ENCODE measurements at places on chromosomes 5 and 9.

- no peak for DNase-seq
Observed at GRCh38 chr5:142255831-142256230, 69.0 kb downstream of the SPRY4 start.

- no peak for DNase-seq
Observed at GRCh38 chr5:4576908-4577307, 563.2 kb upstream of the ADAMTS16 start.

DNA sequence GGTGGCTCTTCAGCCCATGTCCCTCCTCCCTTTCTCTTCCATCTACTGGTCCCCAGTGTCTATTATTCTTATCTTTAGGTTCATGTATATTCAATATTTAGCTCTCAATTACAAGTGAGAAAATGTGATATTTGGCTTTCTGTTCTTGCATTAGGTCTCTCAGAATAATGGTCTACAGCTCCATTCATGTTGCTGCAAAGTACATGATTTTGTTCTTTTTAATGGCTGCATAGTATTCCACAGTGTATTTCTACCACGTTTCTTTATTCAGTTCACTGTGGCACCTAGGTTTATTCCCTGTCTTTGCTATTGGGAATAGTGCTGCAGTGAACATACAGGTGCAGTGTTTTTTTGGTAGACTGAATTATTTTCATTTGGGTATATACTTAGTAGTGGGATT is 1308.8 kb downstream of the EFNA5 start:
- no peak for DNase-seq

DNA sequence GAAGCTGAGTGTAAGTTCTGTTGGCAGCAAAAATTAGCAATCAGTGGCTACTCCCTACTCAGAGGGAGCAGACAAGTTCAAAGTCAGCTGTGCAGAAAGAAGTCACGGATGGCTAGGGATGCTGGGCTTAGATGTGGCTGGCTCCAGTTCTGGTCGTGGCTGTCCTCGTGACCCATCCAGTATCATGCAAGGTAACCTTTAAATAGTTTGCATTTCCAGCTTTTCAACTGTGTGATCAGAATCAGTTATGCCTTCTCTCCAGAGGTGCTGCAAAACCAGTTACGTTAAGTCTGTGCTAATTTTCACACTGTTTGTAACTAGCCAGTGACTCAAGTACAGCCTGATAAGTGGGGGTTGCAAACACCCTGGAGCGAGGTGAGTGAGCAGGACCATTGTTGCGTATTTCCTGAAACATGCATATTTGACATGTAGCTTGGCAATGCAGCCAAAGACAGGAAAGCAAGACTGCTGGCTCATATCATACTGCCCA is 302.4 kb downstream of the ATPSCKMT start:
- DNase-seq, result no peak

DNA sequence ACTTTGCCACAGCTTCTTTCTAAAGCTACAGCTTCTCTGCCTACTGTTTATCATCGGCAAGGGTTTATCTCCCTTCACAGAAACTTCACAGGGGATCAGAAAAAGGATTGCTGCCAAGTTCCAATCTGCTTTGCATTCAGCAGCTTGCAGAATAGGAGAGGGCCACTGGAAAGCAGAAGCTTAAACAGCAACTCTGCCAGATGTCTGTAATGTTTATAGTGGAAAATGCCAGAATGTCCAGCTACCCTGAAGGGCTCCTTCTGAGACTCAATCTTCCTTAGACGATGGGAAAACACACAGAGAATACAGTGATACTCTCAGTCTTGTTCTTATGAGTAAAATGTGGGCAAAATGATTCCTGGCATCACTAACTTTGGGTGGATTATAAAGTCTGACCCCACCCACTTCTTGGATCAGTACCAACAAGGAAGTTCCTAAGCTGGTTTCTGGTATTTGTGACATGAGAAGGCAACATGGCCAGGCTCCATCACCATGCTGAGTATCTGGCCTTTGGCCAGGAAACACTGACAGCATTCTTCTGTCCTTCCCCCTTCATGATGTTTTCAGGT is 19.0 kb downstream of the STOM start:
- no peak for DNase-seq

GRCh38 chr5:98880151-98880550 is 48.7 kb downstream of the CHD1 start:
- DNase-seq, result no peak

DNA sequence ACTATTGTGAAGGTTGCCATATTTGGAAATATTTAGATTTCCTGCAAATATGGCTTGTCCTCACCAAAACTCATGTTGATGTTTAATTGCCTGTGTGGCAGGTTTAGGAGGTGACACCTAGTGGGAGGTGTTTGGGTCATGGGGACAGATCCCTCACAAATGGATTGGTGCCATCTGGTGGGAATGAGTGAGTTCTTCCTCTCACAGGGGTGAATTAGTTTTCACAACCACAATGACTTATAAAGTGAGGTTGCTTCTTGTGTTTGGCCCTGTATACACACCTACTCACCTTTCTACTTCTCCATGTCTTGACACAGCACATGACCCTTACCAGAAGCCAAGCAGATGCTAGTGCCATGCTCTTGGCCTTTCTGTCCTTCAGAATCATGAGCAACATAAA is 41.1 kb downstream of the ISOC1 start:
- DNase-seq, result no peak

DNA sequence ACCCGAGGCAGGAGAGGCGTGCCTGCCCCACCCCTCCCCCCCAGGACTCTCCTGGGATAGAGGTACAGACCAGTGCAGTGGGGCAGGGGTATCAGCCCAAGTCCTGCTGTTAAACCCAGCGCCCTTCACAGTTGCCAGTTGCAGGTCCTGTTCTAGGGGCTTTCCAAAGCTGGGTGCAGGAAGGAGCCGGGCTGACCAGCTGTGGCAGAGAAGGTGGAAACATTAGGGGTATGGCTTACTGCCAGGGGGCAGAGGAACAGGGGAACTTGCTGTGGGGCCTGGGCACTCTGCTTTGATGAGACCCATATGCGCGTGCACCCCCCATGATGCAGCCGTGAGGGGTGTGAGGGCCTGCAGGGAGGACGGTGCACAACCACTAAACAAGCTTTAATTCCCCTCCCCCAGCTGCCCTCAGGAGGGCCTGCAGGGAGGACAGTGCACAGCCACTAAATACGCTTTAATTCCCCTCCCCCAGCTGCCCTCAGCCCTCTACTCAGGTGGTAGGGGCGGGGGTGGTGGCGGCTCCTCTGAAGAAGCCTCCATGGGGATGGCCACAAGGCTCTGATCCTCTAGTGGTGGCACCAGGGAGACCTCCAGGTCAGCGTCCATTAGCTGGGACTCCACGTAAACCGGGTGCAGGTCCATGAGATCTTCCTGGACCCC is 766 bp upstream of the LRRC26 start:
- no peak for DNase-seq

DNA sequence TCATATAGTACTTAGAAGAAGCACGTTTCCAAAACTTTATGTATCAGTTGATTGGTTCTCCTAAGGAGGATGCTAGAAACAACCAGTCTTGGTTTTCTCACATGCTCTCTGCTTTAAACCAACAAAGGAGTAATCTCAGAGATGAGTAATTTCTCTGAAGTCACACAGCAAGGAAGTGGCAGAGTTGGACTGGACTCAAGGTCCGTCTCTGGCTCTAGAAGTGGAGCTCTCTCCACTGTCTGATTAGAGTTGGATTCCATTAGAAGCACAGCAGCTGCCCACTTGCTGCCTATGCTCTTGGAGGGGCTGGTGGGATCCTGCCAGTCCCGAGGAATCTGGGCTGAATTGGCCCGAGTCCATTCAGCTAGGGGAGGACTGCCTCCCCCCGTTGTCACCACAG is 21.0 kb downstream of the RALGPS1 start:
- DNase-seq, result no peak

DNA sequence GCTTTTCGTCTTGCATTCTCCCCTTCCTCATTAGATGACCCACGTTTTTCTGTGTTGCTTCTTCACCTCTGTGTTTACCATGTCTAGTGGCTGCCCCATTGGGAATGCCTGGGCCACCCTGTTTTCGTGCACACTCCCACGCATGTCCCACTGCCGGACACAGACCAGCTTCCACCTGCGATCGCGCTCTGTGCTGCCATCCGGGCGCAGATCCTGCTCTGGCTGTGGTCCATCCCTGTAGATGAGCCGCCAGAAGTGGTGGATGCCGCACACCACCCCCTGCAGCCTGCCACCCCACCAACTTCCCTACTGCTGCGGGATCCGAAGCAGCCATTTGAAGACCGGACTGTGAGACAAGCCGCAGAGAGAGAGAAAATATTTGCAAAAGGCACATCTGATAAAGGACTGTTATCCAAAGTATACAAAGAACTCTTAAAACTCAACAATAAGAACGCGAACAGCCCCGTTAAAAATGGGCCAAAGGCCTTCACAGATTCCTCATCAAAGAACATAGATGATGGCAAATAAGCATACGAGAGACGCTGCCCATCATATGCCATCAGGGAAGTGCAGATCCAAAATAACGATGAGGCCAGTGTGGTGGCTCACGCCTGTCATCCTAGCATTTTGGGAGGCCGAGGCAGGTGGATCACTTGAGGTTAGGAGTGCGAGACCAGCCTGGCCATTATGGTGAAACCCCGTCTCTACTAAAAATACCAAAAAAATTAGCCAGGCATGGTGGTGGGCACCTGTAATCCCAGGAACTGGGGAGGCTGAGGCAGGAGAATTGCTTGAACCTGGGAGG is 163.7 kb downstream of the COL23A1 start:
- no peak for DNase-seq

GRCh38 chr5:155260798-155261197 is 247.2 kb downstream of the KIF4B start:
- no peak for DNase-seq

- no peak for DNase-seq
Observed at GRCh38 chr9:33378121-33378795, 24.1 kb downstream of the AQP7 start.

GRCh38 chr9:81782313-81782995 is 93.1 kb upstream of the TLE1 start:
- DNase-seq, result no peak

- DNase-seq, result no peak
Observed at GRCh38 chr5:143041-143440, 48.3 kb upstream of the LRRC14B start.

DNA sequence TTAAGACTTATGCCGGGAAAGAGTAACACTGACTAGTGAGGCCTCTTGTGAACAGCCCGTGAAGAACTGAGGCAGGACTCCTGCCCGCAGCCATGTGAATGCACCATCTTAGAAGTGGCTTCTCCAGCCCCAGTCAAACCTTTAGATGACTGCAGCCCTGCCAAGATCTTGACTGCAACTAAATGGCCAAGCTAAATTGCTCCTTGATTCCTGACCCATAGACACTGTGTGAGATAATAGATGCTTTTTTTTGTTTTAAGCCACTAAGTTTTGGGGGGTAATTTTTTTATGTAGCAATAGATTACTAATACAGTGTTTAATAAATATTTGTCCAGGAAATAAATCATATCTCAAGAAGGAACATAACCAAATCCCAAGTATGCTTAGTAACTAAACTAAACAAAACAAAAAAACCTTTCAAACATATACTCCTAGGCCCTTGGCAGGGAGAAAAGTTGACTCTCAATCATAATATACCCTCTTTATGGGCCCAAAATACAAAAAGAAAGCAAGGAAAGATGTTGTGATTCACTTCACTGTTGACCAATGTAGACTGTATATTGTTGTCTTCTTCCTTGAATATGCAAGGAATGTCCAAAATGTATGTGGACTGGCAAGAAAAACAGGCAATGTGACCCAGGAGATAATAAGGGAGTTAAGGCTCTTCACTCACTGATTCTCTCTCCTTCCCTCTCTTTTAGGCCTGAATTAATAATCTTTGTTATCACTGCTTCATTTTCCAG is 79.7 kb upstream of the ZNF366 start:
- no peak for DNase-seq

DNA sequence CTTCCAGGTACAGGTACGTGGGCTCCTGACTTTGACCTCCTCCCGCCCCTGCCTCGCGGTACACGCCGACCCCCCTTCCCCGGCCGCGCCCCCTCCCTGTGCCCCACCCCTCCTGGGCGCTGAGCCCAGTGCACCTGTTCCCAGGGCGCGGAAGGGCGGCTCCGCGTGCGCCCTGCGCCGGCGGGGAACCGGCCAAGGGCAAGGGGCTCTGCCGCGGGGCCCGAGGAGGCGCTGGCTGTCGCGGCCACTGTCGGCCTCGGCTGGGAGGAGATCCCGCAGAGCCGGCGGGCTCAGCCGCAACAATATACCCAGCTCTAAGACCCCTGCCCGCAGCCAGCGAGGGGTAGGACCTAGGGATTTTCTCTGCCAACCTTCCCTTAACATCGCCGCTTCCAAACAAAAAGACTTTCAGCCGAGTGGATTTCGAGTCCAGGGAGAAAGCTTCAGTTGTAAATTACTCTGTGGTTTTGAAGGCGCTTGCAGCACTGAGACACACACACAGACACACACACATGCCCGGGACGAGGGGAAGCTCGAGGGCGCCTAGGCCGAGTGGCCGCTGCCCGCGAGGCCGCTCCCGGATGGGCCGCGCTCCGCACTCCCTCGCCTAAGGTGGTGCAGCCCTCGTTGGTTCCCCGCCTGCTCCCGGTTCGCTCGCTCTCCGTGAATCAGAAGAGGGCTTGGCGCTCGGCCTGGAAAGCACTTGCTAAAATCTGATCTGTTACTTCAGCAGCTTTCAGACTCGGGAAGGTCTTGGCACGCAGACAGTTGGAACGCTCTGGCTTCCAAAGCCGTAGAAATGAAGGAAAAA is 1.2 kb downstream of the FGF18 start:
- DNase-seq, result peak; percentile 21

DNA sequence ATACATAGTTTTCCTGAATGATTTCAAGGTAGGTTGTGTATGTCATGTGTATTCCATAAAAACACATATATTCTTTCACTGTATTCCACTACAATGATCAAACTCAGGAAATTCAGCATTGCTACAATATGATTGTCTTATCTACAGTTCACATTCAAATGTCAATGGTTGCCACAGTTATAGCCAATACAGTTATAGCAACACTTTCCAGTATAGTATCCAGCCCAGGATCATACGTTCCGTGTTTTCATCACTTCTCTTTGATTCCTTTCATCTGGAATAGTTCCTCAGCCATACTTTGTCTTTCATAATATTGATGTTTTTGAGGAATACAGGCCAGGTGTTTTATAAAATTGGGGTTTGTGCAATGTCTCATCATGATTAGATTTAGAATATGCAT is 9.5 kb downstream of the OR2S2 start:
- no peak for DNase-seq

- DNase-seq, result no peak
Observed at GRCh38 chr9:114059047-114059803, 18.9 kb downstream of the AMBP start.

DNA sequence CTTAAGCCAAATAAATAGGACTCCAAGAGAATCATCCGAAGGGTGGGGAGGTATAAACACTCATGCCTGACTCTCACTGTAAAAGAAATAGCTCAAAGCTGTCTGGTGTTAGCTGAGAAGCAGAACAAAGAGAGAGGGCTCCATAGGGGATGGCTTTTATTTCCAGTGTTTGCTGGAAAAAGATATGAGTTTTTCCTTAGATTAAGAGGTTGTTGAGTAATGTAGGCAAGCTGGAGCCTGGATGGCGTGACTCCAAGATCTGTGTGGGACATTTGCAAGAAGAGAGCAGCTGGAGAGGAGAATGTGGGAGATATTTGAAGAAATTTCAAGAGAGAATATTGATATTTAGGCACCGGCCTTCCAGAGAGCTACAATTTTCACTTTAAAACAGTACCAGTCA is 793.7 kb upstream of the RGMB start:
- no peak for DNase-seq

All from amygdala (tissue), 56 donors.